ENCODE measurements at places on chromosomes 6 and 20.

DNA sequence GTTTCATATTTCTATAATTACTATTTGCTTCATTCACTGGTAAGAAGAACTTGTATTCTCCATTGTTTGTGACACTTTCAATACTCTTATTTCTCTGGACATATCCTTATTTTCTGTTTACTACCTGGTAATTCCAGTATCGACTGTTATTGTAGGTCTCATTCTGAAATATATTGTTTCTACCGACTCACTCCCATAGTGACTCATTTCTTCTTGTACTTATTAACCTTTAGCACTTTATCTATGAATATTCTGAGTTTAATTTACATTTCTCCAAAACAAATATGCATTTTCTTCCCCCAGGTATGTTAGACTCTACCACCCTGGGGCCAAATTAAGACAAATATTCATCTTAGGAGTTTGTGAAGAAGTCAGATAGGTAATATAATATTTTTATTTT lies 164.5 kb upstream of the BTBD3 start:
- no peak for DNase-seq

- DNase-seq, result no peak
These were observed 4.2 kb downstream of the AHI1 start for GRCh38 chr6:135493218-135493961.

DNA sequence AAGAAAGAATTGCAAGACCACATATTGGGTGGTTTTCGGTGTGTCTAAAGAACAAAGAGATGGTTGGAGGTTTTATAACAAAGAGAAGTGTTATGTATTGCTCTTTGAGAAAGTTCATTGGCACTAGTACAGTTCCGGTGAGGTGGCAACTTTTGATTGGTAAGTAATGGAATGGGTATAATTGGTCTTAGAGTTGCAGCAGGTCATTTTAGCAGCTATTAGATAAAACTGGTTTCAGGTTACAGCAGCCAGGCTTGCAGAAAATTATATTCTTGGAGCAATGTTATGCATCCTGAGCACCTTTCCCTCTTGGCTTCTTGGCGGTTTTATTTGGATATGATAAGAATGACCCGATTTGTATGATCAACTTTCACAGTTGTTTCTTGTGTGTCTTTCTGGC lies 12.3 kb upstream of the SSTR4 start:
- DNase-seq, result no peak

DNA sequence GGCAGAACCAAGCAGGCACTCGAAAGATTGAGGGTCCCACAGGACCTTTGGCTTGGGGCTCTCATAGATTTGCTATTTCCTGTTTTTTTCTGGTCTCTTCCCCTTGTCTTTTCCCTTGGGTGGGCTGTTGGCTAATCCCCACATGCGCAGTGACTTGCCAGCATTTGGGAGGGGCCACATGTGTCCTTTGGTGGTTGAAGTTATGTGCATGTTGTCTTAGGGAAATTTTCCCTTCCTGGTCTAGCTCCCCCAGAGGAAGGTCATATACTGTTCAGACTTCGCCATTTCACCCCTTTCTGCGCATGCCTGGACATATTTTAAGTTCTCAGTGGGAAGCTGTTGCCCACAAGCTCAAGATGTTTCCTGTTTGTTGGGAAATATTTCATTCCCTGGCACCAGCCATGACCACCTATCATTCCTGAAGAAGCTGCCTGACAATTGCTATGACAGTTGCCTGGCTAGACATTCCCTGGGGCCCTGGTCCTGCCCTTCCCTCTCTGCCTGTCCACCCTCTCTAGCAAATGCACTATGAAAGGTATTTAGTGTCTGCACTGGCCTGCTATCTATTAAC lies 156.2 kb upstream of the THBS2 start:
- DNase-seq, result no peak

DNA sequence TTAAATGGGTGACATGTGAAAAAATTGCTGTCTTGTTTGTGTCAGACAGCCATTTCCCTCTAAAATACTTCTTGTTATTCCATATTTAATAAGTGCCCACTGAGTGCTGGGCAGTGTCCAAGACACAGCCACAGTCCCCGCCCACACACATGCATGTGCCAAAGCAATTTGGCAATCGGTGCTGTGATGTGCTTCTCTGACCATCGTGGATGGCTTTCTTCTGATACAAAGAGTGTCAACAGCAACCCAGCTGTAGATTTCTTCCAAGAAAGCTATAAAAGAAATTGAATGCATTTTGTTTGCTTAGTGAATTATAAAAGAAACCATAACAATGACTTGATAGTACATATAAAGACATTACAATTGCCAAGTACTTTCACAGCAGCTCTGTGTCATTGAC lies 140.5 kb upstream of the ATXN1 start:
- DNase-seq, result no peak

- DNase-seq, result no peak
These were observed 493.1 kb upstream of the MAP3K7 start for GRCh38 chr6:91079969-91080368.

DNA sequence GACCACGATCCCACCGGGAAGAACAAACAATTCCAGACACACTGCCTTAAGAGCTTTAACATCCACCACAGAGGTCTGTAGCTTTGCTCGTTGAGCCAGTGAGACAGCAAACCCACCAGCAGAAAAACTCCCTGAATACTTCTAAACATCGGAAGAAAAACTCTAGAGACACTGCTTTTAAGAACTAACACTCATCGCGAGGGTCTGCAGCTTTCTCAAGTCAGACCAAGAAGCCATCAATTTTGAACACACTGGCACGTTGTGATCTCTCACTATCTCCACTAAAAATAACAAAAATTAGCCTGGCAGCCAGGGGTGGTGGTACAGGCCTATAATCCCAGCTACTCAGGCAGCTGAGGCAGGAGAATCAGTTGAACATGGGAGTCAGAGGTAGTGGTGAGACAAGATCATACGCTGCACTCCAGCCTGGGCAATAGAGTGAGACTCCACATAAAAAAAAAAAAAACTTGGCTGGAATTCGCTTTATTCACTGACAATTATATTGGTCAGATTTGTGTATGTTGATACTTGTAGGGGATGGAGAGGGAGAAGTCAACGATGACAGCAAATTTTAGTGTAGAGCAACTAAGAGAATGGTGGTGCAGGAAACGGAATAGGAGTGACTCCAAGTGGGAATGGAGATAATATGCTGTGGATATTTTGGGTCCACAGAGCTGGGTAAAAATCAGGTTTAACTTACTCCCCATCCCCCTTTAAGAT lies 860 bp upstream of the TMEM14C start:
- DNase-seq, result no peak

- DNase-seq, result no peak
These were observed 4.6 kb downstream of the DACT2 start for GRCh38 chr6:168314948-168315347.

DNA sequence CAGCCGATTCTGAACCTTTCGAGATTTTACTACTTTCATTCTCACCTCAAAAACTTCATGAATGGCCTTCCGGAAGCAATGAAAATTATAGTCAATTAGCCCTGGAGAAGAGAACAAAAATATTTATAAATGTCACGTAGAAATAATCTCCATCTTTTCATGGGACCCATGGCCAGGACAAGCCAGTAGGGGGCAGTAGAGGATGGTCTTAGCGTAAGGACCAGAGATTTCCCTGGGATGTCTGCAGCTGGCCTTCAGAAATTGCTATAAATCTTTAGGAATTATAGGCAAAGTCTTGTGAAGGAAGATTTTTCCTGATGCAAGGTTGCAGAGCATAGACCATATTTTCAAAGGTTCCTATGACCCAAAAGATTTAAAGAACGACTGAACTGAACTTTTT lies 15.6 kb upstream of the UBE2J1 start:
- DNase-seq, result no peak

DNA sequence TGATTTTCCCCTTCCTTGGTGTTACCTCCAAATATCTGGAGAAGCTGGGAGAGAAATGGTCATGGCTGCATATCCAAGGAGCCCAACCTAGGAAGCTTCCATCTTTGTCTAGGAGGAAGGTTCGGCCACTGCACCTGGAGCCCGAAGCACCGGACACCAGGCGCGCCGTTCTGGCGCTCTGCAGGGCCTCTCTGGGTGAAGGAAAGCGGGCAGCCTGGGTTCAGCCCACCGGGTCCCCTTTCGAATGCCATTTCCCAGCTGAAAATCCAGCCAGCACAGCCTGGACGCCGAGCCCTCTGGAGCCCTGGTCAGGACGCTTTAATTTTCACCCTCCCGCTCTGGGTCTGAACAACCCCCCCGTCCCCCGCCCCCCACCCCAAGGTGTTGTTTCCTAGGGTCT lies 1.2 kb downstream of the LINC00237 start:
- DNase-seq, result no peak

GRCh38 chr20:37759052-37759553 lies 65.3 kb downstream of the CTNNBL1 start:
- no peak for DNase-seq

GRCh38 chr20:50222309-50223038 lies 31.8 kb downstream of the CEBPB start:
- DNase-seq, result no peak

- no peak for DNase-seq
These were observed 91.9 kb upstream of the TSHZ2 start for GRCh38 chr20:52880259-52880658.

- DNase-seq, result no peak
These were observed 302.0 kb upstream of the STXBP5 start for GRCh38 chr6:146901940-146902816.

- no peak for DNase-seq
These were observed 24.4 kb upstream of the EDN1 start for GRCh38 chr6:12265791-12266190.

DNA sequence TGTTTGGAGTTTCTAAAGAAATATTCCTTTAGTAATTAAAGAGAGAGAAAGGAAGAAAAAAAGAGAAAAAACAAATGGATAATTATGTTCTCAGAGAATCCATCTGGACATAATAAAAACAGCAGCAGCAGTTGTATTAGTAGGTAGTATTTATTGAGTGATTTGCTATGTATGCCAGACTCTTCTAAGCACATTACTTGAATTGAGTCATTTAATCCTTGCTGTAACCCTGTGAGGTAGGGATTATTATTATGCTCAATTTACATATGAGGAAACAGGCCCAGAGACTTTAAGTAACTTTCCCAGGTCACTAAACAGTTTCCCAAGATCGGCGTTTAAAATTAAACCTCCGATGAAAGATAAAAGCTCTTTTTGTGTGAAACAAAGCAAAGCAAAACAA lies 238.8 kb downstream of the TSHZ2 start:
- no peak for DNase-seq

DNA sequence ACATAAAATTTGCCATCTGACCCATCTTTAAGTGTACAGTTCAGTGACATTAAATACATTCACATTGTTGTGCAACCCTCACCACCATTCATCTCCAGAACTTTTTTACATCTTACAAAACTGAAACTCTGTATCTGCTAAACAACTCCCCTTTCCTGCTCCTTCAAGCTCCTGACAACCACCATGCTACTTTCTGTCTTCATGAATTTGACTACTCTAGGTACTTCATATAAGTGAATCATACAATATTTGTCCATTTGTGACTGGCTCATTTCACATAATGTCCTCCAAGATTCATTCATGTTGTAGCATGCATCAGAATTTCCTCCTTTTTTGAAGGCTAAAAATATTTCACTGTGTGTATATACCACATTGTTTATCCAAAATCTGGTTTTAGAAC lies 86.9 kb upstream of the SMLR1 start:
- no peak for DNase-seq

DNA sequence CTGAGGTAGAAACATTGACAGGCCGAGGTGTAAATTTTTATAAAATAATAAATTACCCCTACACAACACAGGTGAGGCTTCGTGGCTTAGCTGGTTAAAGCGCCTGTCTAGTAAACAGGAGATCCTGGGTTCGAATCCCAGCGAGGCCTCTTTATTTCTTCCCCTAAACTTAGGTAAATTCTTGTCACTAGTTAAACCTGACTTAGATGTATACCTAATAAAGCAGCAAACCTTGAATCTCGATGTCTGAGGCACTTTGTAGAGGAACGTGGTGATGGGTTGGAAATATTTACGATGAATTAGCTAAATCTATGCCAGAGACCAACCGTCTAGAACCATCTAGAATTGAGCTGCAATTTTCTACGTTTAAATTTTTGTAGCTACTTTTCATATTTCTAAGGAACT lies 185.6 kb downstream of the OR2B2 start:
- no peak for DNase-seq

- DNase-seq, result no peak
These were observed 3.8 kb downstream of the CEBPB start for GRCh38 chr20:50194422-50194830.

DNA sequence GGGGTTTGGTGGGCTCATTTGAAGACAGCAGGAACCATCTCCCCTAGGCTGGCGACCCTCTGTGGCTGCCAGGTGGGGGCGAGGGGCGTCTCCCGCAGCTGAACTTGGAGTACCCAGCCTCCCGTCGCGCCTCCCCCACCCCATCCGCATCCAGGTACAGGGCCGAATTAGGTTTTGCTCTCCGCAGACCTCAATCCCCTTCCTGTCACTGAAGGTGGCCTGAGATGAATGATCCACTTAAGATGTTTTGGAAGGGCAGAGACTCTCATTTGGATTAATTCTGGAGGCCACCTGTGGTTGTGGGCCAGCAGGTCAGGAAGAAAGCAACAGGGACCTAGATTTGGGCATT lies 493 bp downstream of the CD83 start:
- no peak for DNase-seq

- no peak for DNase-seq
These were observed 42.7 kb upstream of the HCRTR2 start for GRCh38 chr6:55131616-55132015.

- no peak for DNase-seq
These were observed 1.2 kb upstream of the WRNIP1 start for GRCh38 chr6:2763876-2764540.

- DNase-seq, result no peak
These were observed 248.7 kb upstream of the ASCC3 start for GRCh38 chr6:101129851-101130250.

DNA sequence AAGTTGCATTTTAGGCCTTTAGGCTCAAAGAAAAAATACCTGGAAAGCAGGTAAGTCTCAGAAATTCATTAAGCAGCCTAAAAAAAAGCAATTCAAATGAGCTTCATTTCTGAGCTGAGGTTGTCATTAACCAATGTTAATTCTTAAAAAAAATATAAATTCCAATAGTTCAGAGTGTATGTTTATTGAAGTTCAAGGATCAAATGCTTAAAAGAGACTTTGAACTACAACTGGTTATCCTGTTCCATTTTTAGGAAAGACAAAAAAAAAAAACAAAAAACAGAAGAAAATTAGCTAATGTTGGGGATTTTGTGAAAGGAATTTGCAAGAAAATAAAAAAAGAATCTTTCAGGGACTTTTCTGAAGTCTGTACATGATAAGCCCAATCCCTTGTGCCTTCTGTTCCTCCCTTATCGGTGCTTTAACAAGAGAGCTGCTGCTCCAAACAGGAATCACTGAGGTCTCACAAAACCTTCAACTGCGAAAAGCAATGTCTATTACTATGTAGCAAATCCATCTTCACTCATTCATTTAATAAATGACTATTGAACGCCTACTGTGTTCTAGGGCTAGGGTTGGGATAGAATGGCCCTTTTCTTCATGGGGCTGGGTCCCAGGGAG lies 90.3 kb downstream of the FOXF2 start:
- DNase-seq, result no peak

- DNase-seq, result no peak
These were observed 14.4 kb downstream of the KPNA5 start for GRCh38 chr6:116695401-116695800.

- no peak for DNase-seq
These were observed 13.8 kb downstream of the BMP7 start for GRCh38 chr20:57252559-57253162.

- DNase-seq, result no peak
These were observed 197.1 kb downstream of the CDH4 start for GRCh38 chr20:61449057-61449609.
